ENCODE measurements at places on chromosomes 7 and 10. TPM values are rescaled to one million over a fixed set of nuclear protein-coding genes. Genes with fewer than 3 reads are reported as not detected.

DNA sequence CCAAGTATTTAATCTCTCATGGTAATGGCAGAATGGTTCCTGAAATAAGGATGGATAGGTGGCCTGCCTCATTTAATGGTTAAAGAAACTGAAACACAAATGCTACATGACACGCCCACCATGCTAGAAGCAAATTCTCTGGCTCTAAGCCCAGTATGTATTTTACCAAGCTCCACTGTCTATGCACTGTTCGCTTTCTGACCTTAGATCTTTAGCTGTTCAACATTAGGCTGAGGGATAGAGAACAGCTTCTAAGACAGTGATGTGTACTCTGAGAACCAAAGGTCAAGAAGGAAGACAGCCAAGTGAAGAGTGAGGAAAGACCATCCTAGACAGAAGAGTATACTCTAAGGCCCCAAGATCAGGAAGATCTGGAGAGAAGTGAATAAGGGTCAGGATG is 26.6 kb downstream of the FAM3C start:
- DNase-seq, result no peak

DNA sequence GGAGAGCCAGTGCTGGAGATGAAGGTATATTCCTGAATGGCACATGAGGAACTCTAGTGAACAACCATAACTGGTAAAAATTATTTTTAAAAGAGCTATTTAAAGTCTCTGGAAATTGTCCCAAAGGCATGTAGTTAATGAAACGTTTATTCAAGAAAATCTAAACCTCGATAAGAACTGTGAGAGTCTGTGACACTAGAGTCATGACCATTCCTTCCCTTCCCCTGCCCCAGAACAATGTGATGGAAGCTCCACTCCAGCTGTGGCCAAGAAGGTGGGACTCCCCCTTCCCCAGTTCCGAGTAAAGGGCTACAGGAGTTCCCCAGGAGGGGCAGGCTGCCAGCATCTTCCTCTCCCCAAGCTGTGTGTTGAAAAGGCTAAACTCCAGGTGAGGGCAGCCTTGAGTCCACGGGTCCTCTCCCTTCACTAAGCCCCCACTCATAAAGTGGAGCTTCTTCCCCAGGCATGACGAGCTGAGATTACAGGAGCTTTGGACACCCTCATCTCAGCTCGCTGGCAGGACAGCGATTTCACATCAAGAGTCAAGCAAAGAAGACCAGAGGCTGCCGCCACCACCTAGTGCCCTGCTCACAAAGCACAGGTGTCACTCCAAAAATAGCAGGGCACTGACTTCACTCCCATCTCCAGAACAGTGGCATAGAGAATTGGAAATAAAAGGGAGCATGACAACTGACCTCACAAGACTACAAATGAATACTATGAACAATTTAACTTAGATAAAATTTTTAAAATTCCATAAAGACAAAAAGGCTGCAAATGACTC is 68.5 kb downstream of the NHLRC2 start:
- DNase-seq, result no peak

GRCh38 chr10:119207713-119208552 is 562 bp downstream of the GRK5 start:
- peak; percentile 64 for DNase-seq

The PPP1R3A gene
- not detected for total RNA-seq

DNA sequence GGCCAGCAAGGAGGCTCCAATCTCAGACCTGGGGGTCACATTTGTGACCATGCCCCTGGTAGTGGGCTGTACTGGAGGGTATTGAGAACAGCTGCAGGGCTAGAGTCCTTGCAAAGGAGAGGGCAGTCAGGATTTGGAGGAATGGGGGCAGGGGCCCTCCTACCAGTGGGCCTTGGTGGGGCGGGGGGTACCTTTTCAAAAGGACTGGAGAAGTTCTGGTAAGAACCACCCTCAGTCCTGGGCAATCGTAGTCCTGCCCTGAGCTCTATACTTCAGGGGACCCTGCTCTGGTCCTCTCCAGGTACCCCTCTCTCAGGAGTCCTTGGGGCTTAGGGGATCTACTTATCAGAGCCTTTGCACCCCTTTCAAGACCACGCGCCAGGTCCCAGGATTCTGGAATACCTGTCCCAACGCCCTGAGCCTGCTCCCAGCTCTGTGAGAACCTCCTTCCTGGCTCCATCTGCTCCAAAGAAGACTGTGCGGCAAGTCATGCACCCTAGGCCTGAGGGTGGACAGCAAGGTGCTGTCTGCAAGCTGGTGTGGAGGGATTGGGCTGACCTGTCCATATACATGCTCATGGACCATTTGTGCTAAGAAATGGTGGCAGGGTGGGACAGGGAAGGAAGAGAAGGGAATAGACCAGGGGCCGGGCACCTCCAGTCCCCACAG is 134.1 kb upstream of the EEPD1 start:
- DNase-seq, result no peak

DNA sequence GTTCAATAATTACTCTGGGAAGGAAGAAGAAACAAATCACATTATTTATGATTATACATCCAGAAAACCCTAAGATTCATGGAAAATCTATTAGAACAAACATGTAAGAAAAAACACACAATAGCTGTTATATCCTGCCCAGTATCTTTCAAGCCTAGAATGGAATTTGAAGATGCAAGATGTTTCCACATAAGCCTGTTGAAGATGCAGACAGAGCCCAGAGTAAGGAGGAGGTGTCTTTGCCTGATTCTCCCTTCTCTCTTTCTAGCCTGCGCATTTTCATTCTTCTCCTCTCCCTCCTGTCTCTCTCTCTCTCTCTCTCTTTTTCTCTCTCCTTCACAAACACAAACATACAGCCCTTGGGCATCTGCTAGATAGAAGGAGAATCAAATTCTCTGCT is 170.1 kb upstream of the INHBA start:
- no peak for DNase-seq

DNA sequence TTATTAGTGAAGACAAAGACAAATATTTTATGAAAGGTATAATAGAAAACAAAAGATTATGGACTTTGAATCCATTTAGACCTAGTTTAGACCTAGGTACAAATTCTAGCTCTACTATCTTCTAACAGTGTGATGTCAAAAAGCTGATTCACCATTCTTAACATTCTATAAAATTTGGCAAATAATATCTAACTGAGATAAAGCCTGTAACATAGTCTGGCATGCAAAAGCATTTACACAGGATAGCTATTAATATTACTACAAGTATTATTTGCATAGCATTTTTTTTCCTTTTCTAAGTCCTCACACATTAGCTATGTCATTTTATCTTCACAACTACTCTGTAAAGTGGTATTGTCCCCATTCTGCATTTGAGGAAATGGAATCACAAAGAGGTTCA is 179.6 kb upstream of the LRRTM3 start:
- no peak for DNase-seq

GRCh38 chr10:86200269-86200668 is 166.3 kb downstream of the GRID1 start:
- no peak for DNase-seq

DNA sequence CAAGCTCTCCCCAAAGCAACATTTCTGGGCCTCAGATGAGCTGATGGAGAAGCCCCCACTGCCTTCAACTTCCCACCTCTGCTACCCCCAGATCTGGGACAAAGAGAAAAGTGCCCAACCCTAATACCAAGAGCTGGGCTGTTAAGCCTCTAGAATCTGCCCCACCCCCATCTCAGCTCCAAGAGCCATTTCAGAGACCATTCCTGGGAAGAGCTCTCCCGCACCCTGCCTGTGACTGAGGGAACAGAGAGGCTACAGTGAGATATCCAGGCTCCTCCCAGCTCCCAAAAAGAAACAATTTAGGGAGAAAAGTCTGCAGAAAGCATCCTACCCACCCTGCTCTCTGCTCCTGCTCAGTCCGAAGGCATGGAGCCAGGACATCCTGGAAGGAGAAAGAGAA is 2.5 kb upstream of the KCNH2 start:
- no peak for DNase-seq

- peak; percentile 39 for DNase-seq
Measured at GRCh38 chr10:71209731-71210541, 2.4 kb upstream of the UNC5B start.

- DNase-seq, result peak; percentile 60
Measured at GRCh38 chr7:517774-518629, 1.6 kb downstream of the PDGFA start.

The ATP6V0E2 gene
- total RNA-seq, result 99.4 TPM

The NODAL gene
- not detected for total RNA-seq

DNA sequence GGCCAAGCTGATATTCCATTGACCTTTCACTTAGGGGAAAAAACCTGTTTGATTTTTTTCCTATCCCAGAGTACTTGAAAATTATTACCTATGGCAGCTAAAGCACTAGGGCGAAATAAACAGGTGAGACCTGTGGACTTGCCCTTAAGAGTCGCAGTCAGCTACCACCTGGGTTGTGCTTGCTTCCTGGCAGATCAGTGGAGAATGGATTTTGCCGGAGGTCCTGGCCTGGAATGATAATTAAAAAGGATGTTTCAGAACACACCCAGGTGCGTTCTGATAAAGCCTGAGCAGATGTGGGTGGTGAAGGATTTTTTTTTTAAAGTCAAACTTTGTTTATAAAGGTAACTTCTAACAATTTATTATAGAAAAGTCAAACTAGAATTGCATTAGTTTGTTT is 59.1 kb downstream of the AUTS2 start:
- no peak for DNase-seq

The SHH gene
- total RNA-seq, result 17.1 TPM

The HPSE2 gene
- not detected for total RNA-seq

GRCh38 chr10:100847440-100847839 is 65.3 kb upstream of the SLF2 start:
- DNase-seq, result no peak

- no peak for DNase-seq
Measured at GRCh38 chr7:140983802-140984201, 30.9 kb downstream of the MRPS33 start.

The TSPAN14 gene
- total RNA-seq, result 31.3 TPM

DNA sequence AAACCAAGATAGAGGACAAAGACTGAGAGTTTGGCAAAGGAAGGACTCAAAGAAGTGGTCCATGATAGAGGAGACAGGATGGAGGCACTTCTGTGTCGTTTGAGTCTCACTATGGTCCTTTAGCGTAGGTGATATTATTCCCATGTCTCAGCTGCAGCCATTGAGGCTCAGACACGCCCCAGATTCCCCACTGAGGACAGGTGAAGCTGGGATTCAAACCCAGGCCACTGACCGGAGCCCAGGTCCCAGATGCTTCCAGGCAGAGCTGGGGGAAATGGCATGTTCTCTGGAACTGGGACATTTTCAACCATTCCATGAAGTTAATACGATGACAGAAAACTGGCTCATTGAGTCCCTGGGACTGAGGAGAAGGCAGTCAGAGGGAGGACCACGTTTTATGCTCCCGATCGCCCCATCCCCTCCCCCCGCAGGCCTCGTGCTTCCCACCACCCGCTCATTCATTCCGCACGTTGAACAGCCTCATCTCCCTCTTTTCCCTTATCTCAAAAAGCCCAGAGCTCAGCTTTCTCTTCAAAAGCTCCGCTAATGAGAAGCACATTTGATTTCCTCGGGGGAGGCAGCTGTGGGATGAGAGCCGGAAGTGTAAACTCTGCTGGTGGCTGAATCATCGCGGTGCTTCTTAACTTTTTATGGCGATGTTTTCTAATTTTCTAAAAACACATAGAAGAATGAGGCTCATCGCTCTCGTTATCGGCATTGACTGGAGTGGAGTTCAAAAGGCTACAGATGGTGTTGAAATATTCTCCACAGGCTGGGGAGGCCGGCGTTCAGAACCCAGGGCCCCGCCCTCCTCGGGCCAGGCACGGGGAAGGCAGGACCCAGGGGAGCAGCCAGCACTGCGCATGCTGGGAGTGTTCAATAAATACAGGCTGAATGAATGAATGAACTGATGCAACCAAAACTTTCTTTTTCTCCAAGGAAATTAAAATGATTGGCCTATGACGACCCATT is 64.0 kb downstream of the OAT start:
- peak; percentile 85 for DNase-seq

DNA sequence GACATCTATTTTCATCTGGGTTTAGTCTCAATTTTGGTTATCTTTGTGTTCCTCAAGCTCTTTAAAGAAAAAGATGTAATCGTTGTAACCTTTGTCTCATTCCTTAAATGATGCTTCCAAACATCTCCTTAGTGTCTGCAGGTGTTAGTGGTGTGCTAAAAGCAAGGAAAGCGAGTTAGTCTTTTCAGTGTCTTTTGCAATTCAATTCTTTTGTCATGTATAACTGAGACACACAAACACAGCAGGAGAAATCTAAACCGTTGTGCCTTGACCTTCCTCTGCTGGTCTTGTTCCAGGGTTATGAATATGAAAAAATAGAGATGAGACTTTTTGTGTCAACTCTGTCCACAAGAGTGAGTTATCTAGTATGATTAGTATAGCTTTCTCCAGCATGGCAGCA is 40.7 kb downstream of the PIK3CG start:
- no peak for DNase-seq

DNA sequence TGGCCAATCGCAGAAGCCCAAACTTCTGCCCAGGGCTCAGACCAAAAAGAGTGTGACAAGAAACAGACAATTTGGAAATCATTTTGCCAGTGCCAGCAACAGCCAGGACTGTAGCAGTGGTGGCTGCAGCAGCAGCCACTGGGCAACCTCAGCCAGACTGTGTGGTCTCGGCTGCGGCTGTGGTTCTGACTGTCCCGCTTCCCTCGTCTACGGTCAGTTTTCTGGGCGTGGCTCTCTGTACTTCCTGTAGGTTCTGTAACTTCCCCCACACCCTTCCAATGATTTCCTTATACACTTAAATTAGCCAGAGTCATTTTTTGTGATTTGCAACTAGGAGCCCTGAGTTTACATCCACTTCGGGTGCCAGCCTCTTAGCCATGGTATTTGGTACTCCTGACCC is 39.9 kb downstream of the CYTH3 start:
- no peak for DNase-seq

DNA sequence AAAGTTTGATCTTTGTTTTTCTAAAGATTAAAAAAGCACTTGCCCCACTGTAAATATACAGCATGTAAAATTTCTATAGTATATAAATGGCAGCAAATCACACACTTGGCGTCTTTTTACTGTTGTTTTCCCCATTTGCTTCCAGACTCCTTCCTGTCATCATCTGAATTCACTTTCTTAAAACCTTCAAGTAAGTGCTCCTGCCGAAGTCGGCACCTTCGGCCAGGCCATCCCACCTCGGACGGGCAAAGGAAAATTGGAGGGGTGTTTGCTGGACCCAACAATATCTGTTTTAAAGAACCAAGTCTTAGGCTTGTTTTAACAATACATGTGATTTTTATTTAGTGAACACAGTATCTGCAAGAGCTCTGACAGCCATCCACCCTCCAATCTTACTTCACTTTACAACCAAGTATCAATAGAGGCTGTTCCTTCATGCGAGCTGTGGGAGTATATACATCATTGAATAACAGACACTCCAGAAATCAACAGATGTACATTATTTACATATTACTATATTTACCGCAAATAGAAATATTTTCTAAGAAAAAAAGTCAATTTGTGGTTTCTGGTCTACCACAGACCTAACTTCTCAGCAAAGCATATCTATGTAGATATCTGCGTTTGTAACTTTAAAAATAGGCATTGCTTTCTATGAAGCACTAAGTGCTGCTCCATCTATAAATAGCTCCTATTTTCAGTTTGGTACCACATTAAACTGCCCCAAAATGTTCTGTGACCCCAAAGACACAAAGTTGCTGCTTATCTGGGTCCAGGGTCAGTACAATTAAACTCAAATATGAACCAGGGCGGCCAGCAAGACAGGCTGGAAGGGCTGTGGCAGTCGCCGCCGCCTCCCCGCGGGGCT is 110.7 kb downstream of the CYTH3 start:
- DNase-seq, result no peak

The DGKB gene
- 0.33 TPM for total RNA-seq

- DNase-seq, result no peak
Measured at GRCh38 chr10:821322-821721, 110.2 kb downstream of the LARP4B start.
